ENCODE measurements at places on chromosomes 16 and 17. TPM values are rescaled to one million over a fixed set of nuclear protein-coding genes. Genes with fewer than 3 reads are reported as not detected.

DNA sequence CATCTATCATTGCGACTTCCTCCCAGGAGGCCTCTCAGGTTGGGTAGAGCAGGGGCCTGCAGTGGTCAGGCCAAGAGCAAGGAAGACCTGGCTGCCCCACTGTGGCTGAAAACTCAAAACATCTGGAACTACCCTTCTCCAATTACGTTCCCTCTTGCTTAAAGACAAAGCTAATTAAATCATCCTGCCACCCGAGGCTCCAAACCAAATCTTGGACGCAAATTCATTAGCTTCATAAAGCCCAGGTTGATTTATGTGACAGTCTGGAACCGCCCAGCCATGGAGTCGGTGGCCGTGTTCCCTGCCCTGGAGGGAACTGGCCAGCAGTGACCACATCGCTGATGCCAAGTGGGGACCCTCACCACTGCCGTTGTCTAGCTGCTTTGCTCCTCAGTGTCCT lies 21.4 kb downstream of the GRIN2C start:
- peaks cover 21% of the 10 kb centered on the region for H3K36me3 ChIP-seq
- peaks cover 21% of the 10 kb centered on the region for H3K27me3 ChIP-seq
- peaks cover 4% of the 10 kb centered on the region for H3K4me1 ChIP-seq
- H3K27ac ChIP-seq = no peak overlapping the region

DNA sequence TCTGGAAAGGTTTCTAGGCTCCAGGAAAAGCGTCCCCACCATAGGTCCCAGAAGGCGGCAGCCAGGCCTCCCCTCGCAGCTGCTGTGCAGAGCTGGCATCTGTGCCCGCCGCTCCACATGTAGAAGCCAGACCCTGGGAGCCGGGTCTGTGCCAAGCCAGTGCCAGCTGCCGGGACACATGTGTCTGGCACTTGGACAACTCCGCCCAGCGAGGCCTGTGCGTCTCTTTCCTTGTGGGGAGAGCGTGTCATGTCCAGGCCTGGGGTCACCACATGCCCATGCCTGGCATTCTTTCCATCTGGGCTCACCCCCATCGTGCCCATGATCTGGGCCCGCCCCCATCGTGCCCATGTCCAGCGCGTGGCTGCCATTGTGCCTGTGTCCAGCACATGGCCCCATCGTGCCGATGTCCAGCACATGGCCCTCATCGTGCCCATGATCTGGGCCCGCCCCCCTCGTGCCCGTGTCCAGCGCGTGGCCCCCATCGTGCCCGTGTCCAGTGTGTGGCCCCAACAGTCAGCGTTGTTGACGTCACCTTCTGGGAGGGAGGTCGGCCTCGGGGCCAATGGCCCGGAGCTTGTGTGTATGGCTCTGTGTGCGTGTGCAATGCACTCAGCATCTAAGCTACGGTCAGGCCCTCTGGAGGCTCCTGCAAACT lies 13.3 kb upstream of the ACSF3 start:
- no peak for DNase-seq
- no peak overlapping the region for H3K4me3 ChIP-seq
- no peak overlapping the region for H3K27ac ChIP-seq
- no peaks in the 10 kb centered on the region for H3K36me3 ChIP-seq

- H3K27ac ChIP-seq = no peak overlapping the region
- H3K4me1 ChIP-seq = no peaks in the 10 kb centered on the region
- H3K36me3 ChIP-seq = peaks cover 13% of the 10 kb centered on the region
- H3K27me3 ChIP-seq = no peaks in the 10 kb centered on the region
Measured at GRCh38 chr17:29789196-29790170, 140.5 kb downstream of the SSH2 start.

GRCh38 chr16:29961479-29962343 lies at the start of gene TMEM219:
Gene TMEM219, plus strand, starts transcription at chr16:29962079. Its CDS starts 1,065 bp downstream, at chr16:29963144.
- H3K27ac ChIP-seq = peak within 1 kb of the TSS; percentile 81
- peaks cover 4% of the 10 kb centered on the region for H3K36me3 ChIP-seq
- H3K4me1 ChIP-seq = peaks cover 18% of the 10 kb centered on the region
- no peaks in the 10 kb centered on the region for H3K27me3 ChIP-seq
- H3K4me3 ChIP-seq = peak within 1 kb of the TSS; percentile 77

DNA sequence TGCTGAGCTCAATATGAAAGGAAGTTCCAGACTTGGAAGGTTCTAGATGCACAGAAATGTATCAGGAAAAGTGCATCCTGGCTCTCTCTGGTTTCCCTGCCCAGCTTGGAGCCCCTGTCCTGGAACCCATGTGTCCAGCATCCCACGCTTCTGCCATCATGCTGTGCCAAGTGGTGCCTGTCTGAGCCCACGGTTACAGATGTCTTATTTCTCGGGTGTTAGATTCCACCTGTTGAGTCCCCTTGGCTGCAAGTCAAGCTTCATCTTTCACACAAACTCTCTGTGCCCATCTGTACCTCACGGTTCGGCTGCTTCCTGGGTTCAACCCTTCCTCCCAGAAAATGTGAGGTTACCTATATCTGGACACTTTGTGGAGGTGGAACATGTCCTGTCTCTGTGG lies 22.5 kb downstream of the OR1D5 start:
- H3K27me3 ChIP-seq = no peaks in the 10 kb centered on the region
- no peak overlapping the region for H3K4me3 ChIP-seq
- H3K36me3 ChIP-seq = no peaks in the 10 kb centered on the region
- no peak for DNase-seq

DNA sequence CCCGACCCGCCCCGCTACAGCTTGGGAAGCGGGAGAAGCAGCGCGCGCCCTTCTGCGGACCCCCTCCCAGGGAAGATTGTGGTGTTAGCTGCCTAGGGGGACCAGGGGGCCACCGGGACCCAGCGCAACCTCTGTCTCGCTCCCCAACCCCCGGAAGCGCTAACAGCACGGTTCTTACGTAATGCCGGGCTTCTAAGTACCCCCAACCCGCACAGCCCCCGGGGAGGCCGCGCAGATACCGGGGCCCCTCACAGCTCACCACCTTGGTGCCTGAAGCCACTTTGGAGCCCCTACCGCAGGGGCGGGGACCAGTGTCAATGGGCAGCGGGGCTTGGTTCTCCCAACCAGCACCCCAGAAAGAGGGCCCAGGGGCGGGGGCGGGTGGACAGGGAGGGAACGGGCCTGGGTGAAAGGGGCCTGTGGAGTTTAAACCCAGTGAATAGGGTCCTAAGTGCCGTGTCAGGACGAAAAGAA lies 348 bp downstream of the MPP2 start:
- H3K27me3 ChIP-seq = peaks cover 83% of the 10 kb centered on the region
- DNase-seq = no peak
- H3K4me1 ChIP-seq = peaks cover 24% of the 10 kb centered on the region
- H3K4me3 ChIP-seq = peak overlapping the region; percentile 53
- no peak overlapping the region for H3K27ac ChIP-seq
- no peaks in the 10 kb centered on the region for H3K36me3 ChIP-seq

RABEP1 gene
- 45.4 TPM for total RNA-seq

GRCh38 chr16:53973021-53973420 lies 269.1 kb downstream of the FTO start:
- H3K4me3 ChIP-seq = no peak overlapping the region
- H3K27ac ChIP-seq = no peak overlapping the region
- no peak for DNase-seq
- H3K4me1 ChIP-seq = no peaks in the 10 kb centered on the region
- H3K27me3 ChIP-seq = no peaks in the 10 kb centered on the region

DNA sequence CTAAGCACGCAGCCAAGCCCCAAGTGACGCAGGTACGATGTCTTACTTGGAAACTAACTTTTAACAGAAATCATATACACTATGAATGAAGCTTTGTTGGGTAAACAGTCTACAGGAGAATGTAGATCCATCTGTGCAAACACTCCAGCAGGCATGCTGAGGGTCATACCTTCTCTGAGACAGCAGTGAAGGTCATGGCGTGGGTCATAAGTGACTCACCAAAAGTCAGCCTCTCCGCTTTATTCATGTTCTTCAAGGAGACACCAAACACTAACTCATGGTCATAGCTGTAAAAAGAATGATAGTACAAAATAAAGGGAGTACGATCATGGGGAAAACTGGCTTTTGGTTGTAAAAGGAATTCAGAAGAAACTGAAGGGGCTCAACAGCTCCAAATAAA lies 20.6 kb downstream of the BLMH start:
- no peaks in the 10 kb centered on the region for H3K4me1 ChIP-seq
- no peak overlapping the region for H3K4me3 ChIP-seq
- no peak for DNase-seq
- no peak overlapping the region for H3K27ac ChIP-seq
- no peaks in the 10 kb centered on the region for H3K27me3 ChIP-seq

PRAC1 gene
- not detected for total RNA-seq

DNA sequence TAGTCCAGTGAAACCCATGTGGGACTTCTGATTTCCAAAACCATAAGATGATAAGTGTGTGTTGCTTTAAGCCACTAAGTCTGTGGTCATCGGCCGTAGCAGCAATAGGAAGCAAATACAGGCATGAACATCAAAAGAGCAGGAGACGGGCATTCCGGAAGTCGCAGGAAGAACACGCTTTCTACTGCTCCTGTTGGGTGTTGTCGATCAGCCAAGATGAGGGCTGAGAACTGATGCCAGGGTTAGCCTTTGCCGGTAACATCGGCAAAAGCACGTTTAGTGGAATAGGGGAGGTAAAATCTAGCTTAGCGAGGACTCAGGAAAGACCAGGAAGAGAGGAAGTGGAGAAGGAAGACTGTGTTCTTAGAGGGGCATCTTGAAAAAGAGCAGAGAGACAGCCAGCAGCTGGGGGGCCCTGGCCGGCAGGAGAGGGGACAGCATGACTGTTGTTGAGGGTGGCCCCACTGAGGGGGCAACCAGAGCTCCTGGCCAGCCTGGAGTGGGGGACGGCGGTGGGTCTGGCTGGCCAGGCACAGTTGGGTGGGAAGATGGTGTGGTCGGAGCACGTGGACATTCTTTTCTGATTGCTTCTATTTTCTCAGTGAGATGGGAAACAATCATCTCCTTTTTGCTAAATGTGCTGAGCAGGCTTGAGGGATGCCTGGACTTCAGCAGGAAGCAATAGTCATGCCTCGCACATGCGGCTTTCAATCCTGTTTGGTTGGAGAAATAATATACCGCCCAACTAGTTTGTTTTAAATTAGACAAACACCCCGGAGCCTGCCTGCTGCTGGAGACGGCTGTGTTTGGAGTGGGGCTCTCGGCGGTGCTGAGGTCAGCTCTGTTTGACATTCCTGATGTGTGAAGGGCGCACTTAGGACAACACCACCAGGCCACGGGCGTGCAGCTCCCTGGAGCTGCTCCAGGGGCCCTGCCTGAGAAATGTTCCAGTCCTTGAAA lies 109.9 kb downstream of the METRNL start:
- H3K36me3 ChIP-seq = no peaks in the 10 kb centered on the region
- H3K27ac ChIP-seq = no peak overlapping the region
- H3K27me3 ChIP-seq = no peaks in the 10 kb centered on the region

- peaks cover 97% of the 10 kb centered on the region for H3K36me3 ChIP-seq
- no peak for DNase-seq
- no peak overlapping the region for H3K4me3 ChIP-seq
- peaks cover 77% of the 10 kb centered on the region for H3K4me1 ChIP-seq
- no peak overlapping the region for H3K27ac ChIP-seq
Measured at GRCh38 chr16:89104930-89105571, 11.4 kb downstream of the ACSF3 start.

ABCA3 gene
- 8.4 TPM for total RNA-seq

DNA sequence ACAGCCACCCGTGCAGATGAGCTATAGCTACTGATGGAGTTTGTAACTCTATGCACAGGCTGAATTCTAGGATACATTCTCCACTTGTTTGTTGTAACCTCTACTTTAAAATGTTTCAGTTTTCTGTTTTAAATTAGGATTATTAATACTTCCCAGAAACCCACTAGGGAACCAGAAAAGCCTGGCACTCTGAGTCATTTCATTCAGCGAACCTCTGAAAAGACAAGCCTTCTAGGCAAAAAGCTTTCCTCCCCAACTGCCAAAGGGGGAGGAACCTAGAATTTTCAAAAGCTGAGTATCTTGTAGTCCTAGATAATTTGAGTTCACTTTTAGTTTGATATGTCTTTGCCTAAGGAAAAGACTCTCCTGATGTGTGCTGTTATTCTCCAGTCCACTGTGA lies 43.2 kb downstream of the GOSR1 start:
- no peak overlapping the region for H3K27ac ChIP-seq
- no peaks in the 10 kb centered on the region for H3K27me3 ChIP-seq
- no peak overlapping the region for H3K4me3 ChIP-seq
- no peaks in the 10 kb centered on the region for H3K4me1 ChIP-seq

GRCh38 chr16:6545329-6545728 lies 787.3 kb upstream of the RBFOX1 start:
- H3K4me3 ChIP-seq = no peak overlapping the region
- H3K27me3 ChIP-seq = no peaks in the 10 kb centered on the region
- no peaks in the 10 kb centered on the region for H3K36me3 ChIP-seq
- no peak overlapping the region for H3K27ac ChIP-seq
- no peak for DNase-seq

DNA sequence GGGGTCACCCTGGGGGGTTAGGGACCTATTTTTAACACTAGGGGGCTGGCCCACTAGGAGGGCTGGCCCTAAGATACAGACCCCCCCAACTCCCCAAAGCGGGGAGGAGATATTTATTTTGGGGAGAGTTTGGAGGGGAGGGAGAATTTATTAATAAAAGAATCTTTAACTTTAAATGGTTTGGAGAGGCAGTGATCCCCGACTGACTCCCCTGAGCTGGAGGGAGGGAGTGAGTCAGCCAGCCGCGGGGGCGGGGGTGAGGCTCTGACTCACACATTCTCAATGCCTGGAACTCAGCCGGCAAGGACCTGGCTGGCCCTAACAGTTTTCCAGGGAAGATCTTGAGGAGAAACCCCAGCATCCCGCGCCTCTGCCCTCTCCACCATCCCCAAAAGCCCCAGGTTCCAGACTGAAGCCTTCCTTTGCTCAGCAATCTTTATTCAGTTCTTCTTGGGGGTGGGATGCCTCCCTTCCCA lies 1.5 kb downstream of the HCFC1R1 start:
- no peak for DNase-seq
- H3K4me1 ChIP-seq = peaks cover 59% of the 10 kb centered on the region
- peaks cover 14% of the 10 kb centered on the region for H3K36me3 ChIP-seq
- no peak overlapping the region for H3K4me3 ChIP-seq

HOXB7 gene
- total RNA-seq = 0.09 TPM

GRCh38 chr17:82343560-82343959 lies 10.0 kb upstream of the SECTM1 start:
- H3K27ac ChIP-seq = no peak overlapping the region
- H3K4me3 ChIP-seq = no peak overlapping the region
- H3K36me3 ChIP-seq = no peaks in the 10 kb centered on the region
- no peaks in the 10 kb centered on the region for H3K27me3 ChIP-seq
- no peaks in the 10 kb centered on the region for H3K4me1 ChIP-seq

- H3K36me3 ChIP-seq = peaks cover 15% of the 10 kb centered on the region
- H3K27me3 ChIP-seq = no peaks in the 10 kb centered on the region
- no peak overlapping the region for H3K27ac ChIP-seq
- H3K4me1 ChIP-seq = peaks cover 20% of the 10 kb centered on the region
- no peak for DNase-seq
Measured at GRCh38 chr17:6638046-6638908, 2.2 kb downstream of the KIAA0753 start.

Measured in thymus (tissue), 14 donors.